ENCODE measurements at places on chromosomes 2 and 18. TPM values are rescaled to one million over a fixed set of nuclear protein-coding genes. Genes with fewer than 3 reads are reported as not detected.

The HOXD3 gene
- total RNA-seq: 5.2 TPM

The SIX3 gene
- total RNA-seq: not detected

The TXNDC2 gene
- total RNA-seq: not detected

The TWIST2 gene
- 467 TPM for total RNA-seq

The TMEM169 gene
- total RNA-seq: not detected

The MTCL1 gene
- 34.4 TPM for total RNA-seq

The THUMPD2 gene
- 5.6 TPM for total RNA-seq

The PLCD4 gene
- total RNA-seq: 0.51 TPM

The PARD6G gene
- 0.22 TPM for total RNA-seq

The INPP5D gene
- total RNA-seq: not detected

The TDRD15 gene
- total RNA-seq: not detected

The STARD6 gene
- total RNA-seq: not detected

The SLC38A11 gene
- total RNA-seq: not detected

The ZBTB7C gene
- not detected for total RNA-seq

The IRS1 gene
- total RNA-seq: 18.8 TPM

The RFX8 gene
- 5.1 TPM for total RNA-seq

Data from GM23248 (cell line).